ENCODE measurements at places on chromosomes 2 and 18. TPM values are rescaled to one million over a fixed set of nuclear protein-coding genes. Genes with fewer than 3 reads are reported as not detected.
A peak's percentile ranks its signal among the peaks of the same experiment; 100 is the strongest.

DNA sequence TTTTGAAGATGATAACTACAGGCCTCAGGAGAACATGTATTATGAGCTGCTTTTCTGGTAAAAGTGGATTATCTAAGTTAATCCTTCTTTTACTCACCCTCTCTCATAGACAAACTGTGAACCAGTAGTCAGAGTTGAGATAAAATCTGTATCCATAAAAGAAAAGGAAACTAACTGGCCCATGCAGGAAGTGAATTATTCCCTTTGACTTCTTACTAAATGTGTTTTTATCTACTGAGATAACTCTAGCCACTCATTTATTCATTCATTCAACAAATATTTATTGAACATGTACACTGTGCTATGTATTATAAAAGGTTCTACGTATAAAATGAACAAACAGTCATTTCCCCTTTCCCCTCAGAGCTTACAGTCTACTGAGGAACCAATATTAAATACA is 10.0 kb downstream of the WDR35 start:
- DNase-seq = peak; percentile 80

DNA sequence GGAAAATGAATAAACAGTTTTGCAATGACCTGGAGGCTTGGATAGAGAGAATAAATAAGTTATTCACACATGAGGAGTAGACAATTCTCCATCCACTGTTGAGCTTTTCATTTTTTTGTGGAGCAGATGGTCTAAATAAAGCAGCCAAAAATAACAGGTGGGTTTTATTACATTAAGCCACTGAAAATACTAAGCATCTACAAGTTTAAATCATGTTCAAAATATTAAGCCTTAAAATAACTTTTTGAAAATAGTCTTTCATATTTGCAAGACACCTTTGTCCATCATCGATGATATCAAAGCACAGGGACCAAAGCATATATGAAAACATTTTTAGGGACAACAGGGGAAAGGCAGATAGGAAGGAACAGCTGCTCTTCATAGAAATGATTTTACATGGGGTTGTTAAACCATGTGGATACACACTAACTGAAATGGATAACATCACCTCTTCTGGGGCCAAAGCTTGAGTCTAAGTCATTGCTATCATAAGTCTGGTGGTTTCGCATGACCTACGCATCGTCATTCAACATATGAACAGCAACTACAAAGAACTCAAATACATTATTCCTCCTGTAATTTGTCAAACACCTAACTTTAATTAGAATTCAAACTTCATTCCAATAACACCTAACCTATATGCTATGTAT is 197.6 kb upstream of the CHST9 start:
- DNase-seq = no peak

DNA sequence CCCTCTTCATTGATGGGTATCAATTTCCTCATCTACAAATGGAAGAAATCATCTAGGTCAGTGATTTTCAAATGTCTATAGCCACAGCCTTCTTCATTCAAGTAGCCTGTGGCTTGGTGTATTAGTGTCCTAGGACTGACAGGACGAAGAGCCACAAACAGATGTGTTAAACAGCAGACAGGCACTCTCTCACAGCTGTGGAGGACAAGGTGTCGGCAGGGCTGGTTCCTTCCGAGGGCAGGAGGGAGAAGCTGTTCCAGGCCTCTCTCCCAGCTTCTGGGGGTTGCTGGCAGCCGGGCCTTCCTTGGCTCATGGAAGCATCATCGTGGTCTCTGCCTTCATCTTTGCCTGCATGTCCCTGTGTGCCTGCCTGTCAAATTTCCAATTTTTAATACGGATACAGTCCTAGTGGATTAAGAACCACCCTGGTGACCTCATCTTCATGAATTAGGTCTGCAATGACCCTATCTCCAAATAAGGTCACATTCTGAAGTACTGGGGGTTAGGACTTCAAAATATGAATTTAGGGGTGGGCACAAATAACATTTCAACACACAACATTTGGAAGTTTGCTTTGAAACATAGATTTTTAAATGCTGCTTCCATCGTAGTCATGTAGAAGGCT is 86.5 kb downstream of the PTGR3 start:
- DNase-seq = no peak

GRCh38 chr18:79664525-79665125 is 15.0 kb upstream of the CTDP1 start:
- no peak for DNase-seq

DNA sequence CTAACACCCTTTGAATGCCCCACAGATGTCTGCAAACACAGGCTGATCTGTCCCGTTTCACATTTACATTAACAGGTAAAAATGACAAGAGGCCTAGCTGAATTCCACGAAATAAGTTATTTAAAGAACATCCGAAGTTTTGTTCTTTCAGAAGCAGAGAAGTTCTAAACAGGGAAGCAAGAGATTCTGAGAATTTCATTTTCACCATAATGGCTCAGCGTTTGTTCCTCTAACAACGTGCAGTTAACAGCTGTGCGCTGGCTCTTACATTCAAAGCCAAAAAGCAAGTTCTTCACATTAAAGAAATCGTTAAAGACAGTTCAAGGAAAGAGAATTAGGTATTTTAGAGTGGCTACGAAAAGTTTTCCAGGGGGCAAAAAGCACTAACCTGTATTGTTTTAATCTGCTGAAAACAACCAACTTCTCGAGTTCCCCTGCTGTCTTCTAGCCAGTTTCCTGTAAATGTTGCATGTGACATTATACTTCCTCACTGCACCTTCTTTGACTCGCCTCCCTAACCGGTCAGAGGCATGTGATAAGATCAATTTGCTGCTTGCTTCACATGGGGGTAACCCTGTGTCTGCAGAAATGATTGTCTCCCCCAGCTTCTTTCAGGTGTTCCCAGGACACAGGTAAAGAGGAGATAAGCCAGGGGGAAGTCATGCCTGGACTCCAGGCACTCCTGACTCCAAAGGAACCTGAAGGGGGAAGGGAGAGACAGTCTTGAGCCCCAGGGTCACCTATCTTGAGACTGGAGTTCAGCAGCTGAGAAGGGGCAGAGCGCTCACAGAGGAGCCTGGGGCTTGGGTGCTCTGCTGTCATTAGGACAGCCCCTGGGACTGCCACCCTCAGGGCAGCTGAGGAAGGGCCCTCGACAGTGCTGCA is 36.8 kb upstream of the WIPF1 start:
- DNase-seq = peak; percentile 31

DNA sequence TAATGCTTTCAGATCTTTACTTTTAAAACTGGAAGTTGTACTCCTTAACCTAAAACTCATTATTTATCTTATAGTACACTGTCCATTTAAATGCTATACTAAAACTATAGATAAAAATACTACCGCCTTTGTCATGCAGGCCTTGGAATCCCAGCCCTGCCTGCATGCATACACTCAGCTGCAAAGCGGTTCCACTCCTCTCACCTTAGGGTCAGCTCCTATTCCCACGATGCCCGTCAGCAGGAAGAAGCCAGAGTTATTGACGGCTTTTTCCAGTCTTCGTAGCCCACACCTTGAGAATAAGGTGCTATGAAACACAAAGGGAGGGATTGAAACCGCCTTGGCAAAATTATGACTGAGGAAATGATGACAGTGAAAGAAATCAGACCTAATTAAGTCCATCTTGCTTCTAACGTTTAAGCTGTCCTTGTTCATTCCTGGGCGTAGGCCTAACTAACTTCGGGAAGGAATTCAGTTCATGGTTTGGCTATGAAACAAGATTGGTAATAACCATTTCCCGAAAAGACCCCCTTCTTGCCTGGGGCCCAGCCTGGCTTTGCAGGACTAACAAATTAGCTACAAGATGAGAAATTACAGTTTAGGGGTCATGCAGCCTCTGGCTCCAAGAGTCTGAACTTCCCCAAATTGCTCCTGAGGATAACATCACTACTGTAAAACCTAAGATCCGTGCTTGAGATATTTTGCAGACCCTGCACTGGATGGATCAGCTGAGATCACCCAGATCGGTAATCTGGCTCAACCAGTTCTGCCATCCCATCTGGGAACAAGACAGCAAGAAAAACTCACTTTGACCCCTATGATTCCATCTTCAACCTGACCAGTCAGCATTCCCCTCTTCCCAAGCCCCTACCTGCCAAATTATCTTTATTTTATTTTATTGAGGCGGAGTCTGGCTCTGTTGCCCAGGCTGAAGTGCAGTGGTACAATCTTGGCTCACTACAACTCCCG is 17.1 kb downstream of the EPB41L5 start:
- no peak for DNase-seq

DNA sequence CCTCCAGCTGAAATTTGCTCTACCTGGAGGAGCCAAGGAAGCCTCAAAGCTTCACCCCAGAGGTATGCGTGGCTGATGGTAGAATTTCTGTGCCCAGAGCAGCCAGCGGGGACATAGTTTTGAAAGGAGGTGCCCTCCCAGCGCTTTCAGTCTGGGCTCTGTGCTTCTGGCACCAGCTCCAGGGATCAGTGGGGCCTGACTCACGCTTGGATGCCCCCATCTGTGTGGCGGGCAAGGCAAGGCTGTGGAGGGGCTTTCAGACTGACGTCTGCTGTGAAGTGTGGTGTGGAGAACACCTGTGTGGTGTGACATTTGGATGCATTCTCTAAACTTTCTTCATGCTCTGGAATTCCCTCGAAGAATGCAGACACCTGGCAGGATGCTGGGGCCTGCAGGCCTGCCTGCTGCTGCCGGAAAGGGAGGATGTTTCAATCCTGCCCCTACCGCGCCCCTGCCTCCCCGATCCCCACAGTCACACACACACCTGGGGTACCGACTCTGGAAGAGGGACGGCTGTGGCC is 84.1 kb downstream of the CTIF start:
- no peak for DNase-seq

DNA sequence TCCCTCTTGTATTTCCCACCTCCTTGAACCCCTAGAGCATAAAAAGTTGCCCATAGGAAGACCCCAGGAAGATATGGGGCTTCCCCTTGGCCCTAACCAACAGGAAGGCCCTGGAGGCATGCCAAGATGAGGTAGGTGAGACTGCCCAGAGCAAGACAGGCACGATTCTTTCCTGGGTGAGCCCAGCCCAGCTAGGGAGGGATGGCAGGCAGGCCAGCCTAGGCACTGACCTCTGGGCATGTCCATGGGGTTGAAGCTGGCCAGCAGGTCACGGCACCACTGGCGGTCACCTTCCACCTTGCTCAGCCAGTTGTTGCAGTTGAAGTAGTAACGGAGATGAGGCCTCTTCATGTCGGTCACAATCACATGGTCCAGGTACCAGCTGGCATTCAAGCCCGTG is 17.6 kb downstream of the LOXHD1 start:
- DNase-seq = no peak

Gene RIT2
- total RNA-seq = not detected

- DNase-seq = no peak
Measured at GRCh38 chr2:64220265-64220664, 76.0 kb upstream of the PELI1 start.

- DNase-seq = no peak
Measured at GRCh38 chr2:152443771-152444170, 108.8 kb downstream of the FMNL2 start.

Gene TTN
- total RNA-seq = 0.49 TPM

GRCh38 chr2:10022041-10022421 is 21.3 kb upstream of the KLF11 start:
- no peak for DNase-seq

DNA sequence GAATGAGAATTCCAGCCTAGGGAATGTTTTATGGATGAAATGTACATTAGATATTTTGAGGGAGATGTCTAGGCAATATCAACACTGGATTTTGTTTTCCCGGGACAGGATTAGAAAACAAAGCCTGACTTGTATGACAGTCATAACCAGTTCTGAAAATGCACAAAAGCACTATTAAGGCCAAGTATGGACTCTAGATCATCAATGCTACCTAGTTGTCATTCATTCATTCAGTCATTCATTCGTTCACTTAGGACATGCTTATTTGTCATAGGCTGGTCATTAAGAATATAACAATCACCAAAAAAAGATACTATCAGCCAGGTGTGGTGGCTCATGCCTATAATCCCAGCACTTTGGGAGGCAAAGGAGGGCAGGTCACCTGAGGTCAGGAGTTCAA is 511.2 kb downstream of the CMPK2 start:
- no peak for DNase-seq

Gene MTCL1
- 36.7 TPM for total RNA-seq

GRCh38 chr2:3102922-3103569 is 274.6 kb downstream of the EIPR1 start:
- DNase-seq = no peak

Gene SPDYA
- total RNA-seq = 0.92 TPM

GRCh38 chr18:63552581-63552980 is 10.4 kb downstream of the SERPINB12 start:
- no peak for DNase-seq

DNA sequence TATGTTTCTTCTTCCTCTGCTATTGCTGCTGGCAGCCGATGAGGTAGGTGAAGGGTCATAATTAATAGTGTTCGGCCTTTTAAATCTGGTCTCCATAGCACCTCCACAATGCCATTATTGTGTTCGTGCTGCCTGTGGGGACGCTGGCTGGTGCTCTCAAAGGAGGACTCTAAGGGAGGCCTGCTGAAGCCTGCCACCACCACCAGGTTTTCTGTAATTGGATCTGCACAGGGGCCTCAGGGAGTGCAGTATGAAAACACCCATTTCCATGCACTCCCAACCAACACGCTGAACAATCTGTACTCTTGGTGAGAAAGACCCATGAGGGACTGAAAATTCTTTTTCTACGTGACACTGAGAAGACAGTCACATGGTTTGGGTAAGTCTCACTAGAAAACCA is 17.6 kb upstream of the CLIP4 start:
- DNase-seq = no peak

GRCh38 chr2:210662560-210662959 is 106.2 kb downstream of the CPS1 start:
- DNase-seq = no peak

DNA sequence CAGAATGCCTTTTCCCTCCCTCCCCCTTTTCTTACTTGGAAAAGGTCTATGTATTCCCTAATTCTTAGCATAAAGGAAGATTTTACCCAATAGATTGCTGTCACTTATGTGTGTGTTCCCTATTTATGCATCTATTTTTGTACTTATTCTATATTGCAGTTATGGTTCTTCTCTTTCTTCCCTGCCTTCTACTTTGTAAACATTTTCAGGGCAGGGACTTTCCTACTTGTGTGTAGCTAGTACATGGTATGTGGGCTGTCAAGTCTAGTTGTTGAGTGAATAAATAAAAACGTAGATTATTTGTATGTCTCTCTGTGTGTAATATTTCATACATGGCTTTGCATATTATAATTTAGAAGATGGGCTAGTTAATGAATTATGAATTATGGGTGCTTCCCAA is 45.3 kb downstream of the PSMD14 start:
- no peak for DNase-seq

Gene IL1RL1
- 44.0 TPM for total RNA-seq

DNA sequence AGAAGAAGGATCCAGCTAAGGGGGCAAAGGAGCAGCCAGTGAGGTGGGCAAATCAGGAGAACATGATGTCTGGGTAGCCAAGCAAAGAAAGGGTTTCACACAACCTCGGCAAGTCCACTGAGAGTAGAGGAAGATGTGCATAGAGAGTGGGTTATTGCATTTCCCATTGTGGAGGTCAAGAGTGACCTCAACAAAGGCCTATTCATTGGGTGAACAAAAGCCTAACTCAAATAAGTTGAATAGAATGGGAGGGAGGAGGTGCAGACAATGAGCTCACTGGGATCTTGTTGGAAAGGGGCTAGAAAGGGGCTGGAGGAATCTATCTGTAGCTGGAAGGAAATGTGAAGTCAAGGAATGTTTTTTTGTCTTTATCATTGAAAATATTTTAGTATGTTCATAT is 14.0 kb upstream of the PDCL3 start:
- DNase-seq = no peak

Data from endothelial cell of umbilical vein (primary cell).